ENCODE measurements at places on chromosomes 5 and 9. TPM values are rescaled to one million over a fixed set of nuclear protein-coding genes. Genes with fewer than 3 reads are reported as not detected.

Gene SPATA31C1
- total RNA-seq: not detected

DNA sequence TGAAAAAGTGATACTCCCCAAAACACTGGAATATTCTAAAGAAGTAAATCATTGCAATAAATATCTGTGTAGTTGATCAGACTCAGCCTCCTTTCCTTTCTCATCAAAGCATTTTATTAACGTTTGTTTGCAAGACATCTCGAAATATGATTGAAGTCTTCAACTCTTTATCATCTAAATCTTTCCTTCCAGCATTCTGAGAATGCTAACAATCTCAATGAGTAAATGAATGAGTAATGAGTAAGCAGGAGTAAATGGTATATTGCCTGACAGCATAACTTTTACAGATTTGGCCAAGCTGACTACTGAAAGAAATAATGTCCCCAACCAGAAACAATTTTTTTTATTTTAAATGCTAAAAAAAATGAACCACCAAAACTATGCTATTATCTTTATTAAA lies 157.1 kb downstream of the SLCO4C1 start:
- H3K36me3 ChIP-seq: no peaks in the 10 kb centered on the region
- no peak overlapping the region for H3K27ac ChIP-seq
- H3K4me1 ChIP-seq: no peaks in the 10 kb centered on the region
- no peak for DNase-seq

- DNase-seq: peak; percentile 44
- no peaks in the 10 kb centered on the region for H3K27me3 ChIP-seq
- H3K4me3 ChIP-seq: peak overlapping the region; percentile 92
- H3K36me3 ChIP-seq: peaks cover 21% of the 10 kb centered on the region
These were observed 44.9 kb upstream of the STXBP1 start for GRCh38 chr9:127567035-127567729.

DNA sequence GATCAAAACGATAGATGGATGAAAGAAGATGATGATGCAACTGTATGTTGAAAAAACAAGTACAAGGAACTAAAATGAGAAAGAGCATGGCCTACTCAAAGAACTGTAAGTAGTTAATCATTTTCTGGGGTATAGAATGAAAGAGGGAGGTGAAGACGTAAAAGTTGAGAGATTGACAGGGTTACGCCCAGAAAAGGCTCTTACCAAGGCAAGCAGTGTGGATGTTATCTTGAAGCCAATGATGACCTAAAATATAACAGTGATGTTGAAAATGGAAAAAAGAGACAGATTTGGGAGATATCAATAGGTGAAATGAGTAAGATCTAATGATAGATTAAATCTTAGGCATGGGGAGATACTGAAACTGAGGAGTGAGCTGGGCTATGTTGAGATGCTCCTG lies 80.4 kb upstream of the GNAQ start:
- H3K27ac ChIP-seq: no peak overlapping the region
- no peaks in the 10 kb centered on the region for H3K36me3 ChIP-seq
- H3K4me1 ChIP-seq: no peaks in the 10 kb centered on the region
- H3K4me3 ChIP-seq: no peak overlapping the region
- no peak for DNase-seq

Measured in IMR-90 (cell line).